Activated naive CD4-positive, alpha-beta T cell treated with anti-CD3 and anti-CD28 coated beads, Interleukin-2, amount 10 ng/mL, durations not matched to agents 7 days and 5 days (primary cell): ENCODE measurements at places on chromosomes 2 and 18.
A peak's percentile ranks its signal among the peaks of the same experiment; 100 is the strongest.

DNA sequence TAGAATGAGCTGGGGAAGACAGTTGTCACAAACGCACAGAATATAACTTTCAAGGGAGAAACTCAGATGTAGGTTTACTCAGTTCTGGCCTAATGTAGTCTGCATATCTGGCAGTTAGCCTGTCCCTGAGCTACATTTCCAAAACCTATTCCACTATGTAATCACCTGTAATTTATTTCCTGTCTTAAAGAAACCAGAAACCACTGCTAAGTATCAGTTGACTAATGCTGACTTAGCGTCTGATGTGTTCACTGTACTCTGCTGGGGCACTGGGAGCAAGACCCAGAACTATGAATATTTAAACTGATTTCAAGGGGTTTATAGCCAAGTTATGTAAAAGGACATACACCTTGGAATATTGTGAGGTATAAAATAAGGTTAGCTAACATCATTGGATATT lies 1995.2 kb upstream of the PIK3C3 start:
- DNase-seq = no peak

DNA sequence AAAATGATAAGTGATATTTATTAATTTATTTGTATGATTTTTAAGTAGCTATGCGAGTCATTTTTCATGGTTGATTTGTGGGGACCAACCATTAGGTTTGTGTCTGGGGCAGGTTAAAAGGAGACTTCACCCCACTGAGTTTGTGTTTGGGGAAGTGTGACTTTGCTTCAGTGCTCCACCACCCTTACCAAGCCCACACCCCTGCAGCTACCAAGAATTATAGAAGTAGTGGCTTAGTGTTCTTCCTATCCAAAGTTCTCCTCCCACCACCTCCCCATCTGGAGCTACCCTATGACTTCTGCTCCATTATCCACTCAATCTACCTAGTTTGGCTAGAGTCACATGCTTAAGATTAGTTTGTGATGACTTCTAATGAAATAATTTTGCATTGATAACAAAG lies 182.1 kb upstream of the ZEB2 start:
- no peak for DNase-seq

- DNase-seq = no peak
These were observed 390.6 kb downstream of the ERBB4 start for GRCh38 chr2:212147921-212148513.

GRCh38 chr2:152367547-152368390 lies 32.8 kb downstream of the FMNL2 start:
- no peak for DNase-seq

- peak; percentile 87 for DNase-seq
These were observed 125.6 kb downstream of the PLB1 start for GRCh38 chr2:28621172-28622100.

DNA sequence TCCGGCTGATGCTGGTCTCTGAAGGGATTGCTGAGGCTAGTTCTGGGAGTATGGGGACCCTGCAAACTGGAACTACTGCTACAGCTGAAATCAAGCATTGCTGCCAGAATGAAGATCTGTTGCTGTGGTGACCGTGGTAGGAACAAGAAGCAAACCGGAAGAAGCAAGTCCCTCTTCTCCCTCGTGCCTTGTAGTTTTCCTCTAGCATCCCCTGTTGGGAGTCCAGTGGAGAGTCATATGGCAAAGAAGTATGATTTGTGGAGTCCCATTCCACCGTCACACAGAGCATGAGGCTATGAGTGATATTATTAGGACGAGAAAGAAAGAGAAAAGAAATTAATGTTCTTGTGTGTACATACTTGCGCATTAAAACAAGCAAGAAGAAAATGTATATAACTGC lies 138.8 kb upstream of the SP5 start:
- no peak for DNase-seq

DNA sequence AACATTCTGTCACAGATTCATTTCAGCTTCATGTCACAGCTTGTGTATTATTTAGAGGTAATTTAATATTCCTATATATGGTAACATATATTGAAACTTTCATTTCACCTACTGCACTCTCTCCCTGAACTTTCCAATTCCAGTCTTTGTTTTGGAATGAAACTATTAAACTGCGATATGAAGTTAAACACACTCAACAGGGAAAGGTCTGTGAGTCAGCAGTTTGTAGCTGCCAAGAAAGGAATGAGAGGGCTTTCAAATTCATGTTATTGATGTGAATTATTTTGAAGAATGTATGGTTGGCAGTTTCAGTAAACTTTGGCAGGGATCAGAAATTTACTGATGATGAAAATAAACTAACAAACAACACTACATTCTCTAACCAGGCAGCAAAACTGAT lies 148.3 kb downstream of the HNMT start:
- no peak for DNase-seq

- no peak for DNase-seq
These were observed 82.3 kb downstream of the ACVR2A start for GRCh38 chr2:147927053-147927588.

- DNase-seq = no peak
These were observed 39.9 kb upstream of the RBMS1 start for GRCh38 chr2:160533482-160533881.

DNA sequence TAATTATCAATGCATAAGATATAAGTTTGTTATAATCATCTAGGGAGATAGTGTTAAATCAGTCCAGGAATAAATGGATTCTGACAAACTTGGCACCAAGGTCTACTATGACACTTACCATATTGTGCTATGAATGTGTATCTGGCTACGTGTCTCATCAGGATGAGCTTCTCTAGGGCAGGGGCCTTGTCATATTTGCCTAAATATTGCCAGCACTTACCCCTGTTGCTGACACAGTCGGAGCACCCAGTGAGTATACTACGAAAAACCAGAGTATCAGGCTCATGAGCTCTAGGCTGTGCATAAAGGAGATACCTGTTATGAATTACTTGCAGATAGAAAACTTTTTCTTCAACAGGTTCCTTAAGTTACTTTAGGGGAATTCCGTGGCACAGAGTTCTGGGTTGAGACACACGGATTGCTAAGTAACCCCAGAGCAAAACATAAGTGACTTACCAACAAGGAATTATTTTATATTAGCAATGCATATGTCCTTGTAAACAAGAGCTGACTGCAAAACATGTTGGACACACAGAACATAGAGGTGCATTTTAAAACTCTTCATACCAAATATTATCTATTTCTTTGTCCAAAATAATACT lies 7.7 kb upstream of the TTC39C start:
- no peak for DNase-seq

DNA sequence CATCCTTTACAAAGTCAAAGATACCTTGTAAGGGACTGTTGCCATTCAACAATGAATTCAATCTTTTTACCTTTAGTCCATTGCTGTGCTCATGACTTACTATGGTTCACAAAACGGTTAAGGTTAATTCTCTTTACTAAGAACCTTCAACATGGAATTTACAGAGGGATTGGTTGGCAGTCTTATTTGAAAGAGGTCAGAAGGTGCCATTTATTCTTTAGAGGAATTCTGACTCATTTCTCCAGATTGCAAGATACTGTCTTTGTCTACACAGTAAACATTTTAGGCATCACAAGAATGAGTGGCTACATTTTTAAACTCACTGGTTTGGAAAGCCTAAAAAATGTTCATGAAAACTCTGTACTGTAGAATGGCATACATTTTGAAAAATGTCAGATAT lies 17.4 kb downstream of the KCNH7 start:
- no peak for DNase-seq

DNA sequence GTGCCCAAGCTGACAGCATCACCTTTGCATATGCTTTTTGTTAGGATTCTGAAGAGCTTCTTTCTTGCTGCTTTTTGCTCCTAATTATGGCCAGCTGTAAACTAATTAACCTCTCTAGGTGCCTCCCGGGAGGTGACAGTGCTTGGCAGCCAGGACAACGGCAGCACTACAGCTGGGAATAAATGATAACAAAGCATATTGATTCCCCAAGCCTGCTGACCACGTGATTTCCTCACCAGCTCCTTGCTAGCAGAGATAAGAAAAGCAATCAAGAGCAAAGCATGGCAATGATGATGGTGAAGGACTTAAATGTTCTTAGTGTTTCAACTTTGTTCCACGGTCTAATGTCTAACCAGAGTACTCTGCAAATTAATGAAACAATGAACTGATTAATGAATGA lies 1074.4 kb upstream of the GYPC start:
- DNase-seq = no peak

DNA sequence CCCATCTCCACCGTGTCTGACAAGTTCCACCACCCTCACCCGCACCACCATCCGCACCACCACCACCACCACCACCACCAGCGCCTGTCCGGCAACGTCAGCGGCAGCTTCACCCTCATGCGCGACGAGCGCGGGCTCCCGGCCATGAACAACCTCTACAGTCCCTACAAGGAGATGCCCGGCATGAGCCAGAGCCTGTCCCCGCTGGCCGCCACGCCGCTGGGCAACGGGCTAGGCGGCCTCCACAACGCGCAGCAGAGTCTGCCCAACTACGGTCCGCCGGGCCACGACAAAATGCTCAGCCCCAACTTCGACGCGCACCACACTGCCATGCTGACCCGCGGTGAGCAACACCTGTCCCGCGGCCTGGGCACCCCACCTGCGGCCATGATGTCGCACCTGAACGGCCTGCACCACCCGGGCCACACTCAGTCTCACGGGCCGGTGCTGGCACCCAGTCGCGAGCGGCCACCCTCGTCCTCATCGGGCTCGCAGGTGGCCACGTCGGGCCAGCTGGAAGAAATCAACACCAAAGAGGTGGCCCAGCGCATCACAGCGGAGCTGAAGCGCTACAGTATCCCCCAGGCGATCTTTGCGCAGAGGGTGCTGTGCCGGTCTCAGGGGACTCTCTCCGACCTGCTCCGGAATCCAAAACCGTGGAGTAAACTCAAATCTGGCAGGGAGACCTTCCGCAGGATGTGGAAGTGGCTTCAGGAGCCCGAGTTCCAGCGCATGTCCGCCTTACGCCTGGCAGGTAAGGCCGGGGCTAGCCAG lies 1.2 kb downstream of the ONECUT2 start:
- DNase-seq = no peak

- DNase-seq = no peak
These were observed 39.0 kb downstream of the TGFA start for GRCh38 chr2:70514612-70515055.
